ENCODE measurements at places on chromosomes 1 and 21. TPM values are rescaled to one million over a fixed set of nuclear protein-coding genes. Genes with fewer than 3 reads are reported as not detected.

DNA sequence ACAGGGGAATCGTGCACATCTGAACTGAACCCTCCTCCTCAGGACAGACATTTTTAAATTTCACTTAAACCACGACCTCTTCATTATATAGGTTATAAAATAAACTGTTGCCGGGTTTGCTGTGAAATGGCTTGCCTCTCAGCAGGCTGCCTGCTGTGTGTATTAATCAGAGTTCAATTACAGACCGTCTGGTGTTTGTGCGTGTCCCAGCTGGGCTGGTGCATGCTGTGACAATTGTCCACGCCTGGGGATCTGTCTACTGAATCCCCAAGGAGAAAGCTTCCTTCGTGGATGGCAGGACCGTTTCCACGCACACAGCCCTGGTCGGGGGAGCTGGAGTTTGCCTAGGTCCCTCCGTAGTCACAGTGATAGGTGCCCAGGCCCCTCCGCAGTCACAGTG lies 13.4 kb upstream of the AGPAT3 start:
- no peak for DNase-seq

- DNase-seq = no peak
Measured at GRCh38 chr1:226519716-226520598, 28.6 kb upstream of the STUM start.

- no peak for DNase-seq
Measured at GRCh38 chr1:90706437-90707362, 10.4 kb downstream of the BARHL2 start.

- DNase-seq = peak; percentile 71
Measured at GRCh38 chr1:169892927-169893644, 610 bp downstream of the SCYL3 start.

DNA sequence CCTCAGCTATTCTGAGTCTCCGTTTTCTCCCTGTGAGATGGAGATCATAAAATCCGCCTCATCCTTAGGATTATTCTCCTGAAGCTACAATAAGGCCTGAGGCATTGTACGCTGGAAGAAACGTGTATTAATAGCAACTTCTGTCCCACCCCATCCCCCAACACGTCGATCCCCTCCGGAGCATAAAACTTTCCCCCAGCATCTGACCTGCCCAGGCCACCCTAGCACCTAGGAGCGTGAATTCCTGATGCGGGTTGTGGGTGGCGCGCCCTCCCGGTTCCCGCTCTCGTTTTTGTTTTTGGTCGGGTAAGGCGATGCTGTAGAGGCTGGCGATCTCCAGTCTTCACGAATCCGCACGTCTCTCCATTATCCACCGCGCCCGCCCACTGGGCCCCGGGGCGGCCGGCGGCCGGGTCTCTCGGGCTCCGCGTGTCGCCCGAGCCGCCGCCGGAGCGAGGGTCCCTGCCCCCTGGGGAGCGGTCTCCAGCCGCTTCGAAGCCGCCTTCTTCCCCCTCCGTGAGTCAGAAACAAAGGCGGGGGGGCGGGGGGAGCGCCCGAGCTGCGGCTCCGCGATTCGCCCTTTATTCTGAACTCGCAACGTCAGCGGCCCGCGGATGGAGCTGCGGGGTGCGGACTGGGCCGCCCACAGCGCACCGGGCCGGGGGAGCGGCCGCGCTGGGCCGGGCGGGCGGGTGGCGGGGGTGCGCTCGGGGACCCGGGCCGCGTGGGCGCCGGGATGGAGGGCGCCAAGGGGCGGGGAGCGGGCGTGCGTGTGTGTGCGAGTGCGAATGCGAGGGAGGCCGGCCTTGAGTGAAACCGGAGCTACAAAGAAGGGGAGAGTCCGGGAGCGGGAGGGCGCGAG lies at the start of gene PLEKHO1:
PLEKHO1 (plus strand) TSS at position 646 of the 862 bp plus-strand sequence. CDS start 342 bp downstream, outside the sequence.
- peak; percentile 88 for DNase-seq

GRCh38 chr1:58781541-58782177 lies 2.2 kb downstream of the JUN start:
- DNase-seq = peak; percentile 88

GRCh38 chr1:226579781-226580323 lies 31.3 kb downstream of the STUM start:
- DNase-seq = no peak

DNA sequence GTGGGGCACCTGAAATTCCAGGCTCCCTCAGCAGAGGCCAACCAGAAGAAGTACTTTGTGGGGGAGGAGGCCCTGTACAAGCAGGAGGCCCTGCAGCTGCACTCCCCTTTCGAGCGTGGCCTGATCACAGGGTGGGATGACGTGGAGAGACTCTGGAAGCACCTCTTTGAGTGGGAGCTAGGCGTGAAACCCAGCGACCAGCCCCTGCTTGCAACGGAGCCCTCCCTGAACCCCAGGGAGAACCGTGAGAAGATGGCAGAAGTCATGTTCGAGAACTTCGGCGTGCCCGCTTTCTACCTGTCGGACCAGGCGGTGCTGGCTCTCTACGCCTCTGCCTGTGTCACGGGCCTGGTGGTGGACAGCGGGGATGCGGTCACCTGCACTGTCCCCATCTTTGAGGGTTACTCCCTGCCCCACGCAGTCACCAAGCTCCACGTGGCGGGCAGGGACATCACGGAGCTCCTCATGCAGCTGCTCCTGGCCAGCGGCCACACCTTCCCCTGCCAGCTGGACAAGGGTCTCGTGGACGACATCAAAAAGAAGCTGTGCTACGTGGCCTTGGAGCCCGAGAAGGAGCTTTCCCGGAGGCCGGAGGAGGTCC lies 634 bp downstream of the ACTRT2 start:
- DNase-seq = no peak

DNA sequence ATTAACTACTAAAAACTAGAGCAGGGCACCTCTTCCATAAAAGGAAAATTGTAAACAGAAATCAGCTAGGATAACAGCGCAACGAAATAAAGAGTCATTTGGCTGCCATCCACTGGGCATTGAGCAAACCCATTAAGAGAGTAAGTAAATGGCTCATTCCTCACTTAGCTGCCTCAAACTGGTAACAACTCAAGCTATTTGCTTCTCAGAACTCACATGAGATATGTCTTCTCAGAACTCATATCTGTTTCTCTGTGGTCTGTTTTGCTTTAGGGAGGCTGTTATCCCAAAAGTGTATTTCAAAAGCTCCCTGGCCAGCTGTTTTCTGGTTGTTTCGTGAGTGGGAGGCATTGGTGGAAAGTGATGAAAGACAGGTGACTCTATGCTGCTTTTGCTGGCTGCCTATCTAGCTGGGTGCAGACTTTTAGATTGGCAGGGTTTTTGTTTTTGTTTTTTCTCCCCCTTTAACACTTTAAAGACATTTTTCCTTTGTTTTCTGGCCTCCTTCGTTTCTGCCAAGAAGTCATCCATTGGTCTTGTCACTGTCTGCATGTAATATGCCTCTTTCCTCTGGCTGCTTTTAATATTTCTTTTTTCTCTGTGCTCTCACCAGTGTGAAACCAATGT lies 269.2 kb upstream of the RGS18 start:
- DNase-seq = no peak

- no peak for DNase-seq
Measured at GRCh38 chr1:39818482-39818881, 29.8 kb upstream of the BMP8B start.

DNA sequence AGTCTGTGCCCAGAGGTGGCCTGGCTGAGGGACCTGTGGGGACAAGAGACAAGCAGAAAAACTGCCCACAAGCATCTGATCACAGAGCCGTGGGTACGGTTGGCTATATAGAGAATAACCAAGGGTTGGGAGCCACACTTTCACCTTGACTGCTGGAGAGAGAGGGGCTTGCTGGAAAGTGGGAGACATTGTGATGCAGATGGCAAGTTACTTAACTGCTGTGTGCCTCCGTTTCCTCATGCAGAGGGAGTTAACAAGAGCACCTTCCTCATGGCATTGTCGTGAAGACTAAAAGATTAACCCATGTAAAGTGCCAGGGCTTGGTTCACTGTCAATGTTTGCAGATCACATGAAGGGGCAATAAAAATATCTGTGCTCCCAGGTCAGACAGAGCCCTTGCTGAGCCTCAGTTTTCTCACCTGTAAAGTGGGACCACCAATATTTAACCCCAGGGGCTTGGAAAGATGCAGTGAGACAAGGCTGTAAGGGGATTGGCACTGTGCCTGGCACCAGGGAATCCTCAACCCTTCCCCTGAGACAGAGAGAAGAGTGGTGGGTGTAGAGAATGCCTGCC lies 52.8 kb downstream of the SDC3 start:
- no peak for DNase-seq

GRCh38 chr1:22262583-22262982 lies 119.7 kb upstream of the WNT4 start:
- peak; percentile 69 for DNase-seq

- no peak for DNase-seq
Measured at GRCh38 chr1:227944090-227944930, 3.4 kb downstream of the WNT9A start.

DNA sequence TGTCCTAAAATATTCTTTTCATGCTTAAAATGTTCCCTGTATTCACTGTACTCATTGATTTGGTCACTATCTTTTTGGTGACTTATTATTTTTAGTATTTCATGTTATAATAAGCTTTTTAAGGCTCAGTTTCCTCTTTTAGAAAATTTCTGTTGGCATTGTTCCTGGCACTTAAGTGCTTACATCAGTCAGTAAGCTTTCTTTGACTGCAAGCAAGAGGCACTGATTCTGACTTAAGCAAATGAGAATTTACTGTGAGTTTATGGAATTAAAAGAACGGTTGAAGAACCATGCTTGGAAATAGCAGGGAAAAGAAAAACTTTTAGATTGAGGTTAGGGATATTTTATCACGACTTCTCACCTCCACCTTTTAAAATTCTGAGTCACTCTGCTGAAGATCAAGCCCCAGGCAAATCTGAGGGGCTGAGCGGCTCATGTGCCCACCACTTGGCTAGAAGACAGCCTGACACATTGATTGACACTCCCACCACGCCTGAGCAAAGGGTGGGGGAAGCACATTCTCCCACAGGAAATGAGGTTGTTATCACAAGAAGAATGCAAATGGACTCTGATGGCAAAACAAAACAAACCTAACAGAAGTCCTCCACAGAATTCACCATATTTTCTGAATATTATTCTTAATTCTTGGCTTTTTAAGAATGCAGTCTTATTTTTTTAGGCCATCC lies 102.8 kb downstream of the KCTD3 start:
- no peak for DNase-seq

DNA sequence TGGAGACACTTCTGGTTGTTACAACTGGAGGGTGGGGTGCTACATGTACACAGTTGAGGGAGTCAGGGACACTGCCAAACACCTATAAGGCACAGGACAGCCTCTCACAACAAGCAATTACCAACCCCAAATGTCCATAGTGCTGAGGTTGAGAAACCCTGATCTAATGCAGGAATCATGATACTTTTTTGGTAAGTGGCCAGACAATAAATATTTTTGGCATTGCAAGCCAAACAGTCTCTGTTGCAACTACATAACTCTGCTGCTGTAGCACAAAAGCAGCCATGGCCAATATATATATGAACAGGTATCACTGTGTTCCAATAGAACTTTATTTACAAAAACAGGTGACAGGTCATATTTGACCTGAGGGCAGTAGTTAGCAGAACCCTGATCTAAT lies 177.5 kb downstream of the ASTN1 start:
- no peak for DNase-seq

DNA sequence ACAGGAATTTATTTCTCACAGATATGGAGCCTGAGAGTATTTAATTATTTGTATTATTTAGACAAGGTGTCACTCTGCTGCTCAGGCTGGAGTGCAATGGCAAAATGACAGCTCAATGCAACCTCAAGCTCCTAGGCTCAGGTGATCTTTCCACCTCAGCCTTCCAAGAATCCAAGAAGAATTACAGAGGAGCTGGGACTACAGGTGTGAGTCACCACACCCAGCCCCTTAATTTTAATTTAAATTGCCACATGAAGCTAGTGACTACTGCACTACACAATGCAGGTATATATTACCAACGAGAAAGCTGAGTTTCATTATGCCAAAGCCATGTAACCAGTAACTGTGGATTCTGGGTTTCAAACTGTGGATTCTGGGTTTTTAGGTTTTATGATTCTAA lies 2.1 kb downstream of the KHDC4 start:
- no peak for DNase-seq

Gene SLFNL1
- total RNA-seq = 0.79 TPM

Gene CA14
- 0.18 TPM for total RNA-seq

Gene CFHR4
- total RNA-seq = not detected

Gene ITLN1
- 3.3 TPM for total RNA-seq

Gene DNAI4
- 6.5 TPM for total RNA-seq

Gene WNT9A
- total RNA-seq = 8.5 TPM

Gene RYR2
- 10.3 TPM for total RNA-seq

Gene ENTREP3
- total RNA-seq = 23.2 TPM
